ENCODE measurements at places on chromosomes 4 and X.

DNA sequence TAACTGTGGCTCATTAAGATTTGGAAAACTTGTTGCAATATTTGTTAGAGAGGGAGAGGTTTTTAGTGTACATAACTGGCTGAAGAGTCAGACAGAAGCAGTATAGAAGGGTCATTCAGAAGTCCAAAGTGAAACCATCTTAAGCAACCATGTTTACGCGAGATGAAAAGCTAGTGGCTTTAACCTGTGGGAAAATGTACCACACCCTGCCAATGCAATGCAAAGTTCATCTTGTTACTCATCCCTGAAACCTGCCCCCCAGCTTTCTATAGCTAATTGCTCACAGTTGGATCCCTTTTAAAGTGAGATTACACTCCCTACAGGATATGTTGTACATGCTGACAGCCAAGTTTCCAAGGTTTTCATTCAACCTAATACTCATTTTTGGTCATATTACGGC is 96.7 kb upstream of the RAPGEF2 start:
- no peak for DNase-seq

GRCh38 chrX:64204701-64205440 is 637 bp downstream of the AMER1 start:
- DNase-seq, result peak; percentile 23

DNA sequence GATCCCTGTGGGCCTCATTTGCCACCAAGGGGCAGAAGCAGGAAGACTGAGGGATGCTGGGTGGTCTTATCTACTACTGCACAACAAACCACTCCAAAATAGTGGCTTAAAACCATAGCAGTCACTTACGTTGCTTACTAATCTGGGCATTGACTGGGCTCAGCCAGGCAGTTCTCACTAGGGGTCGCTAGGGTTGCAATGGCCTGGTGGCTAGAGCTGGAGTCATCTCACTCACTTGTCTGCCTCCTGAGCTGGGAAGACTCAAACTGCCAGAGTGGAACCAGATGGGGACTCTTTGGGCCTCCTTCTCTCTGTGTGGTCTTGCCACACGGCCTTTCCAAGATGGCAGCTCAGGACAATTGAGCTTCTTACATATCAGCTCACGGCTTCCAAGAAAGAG is 216.3 kb upstream of the BCOR start:
- DNase-seq, result no peak

- DNase-seq, result no peak
These were observed 190.3 kb upstream of the PSAPL1 start for GRCh38 chr4:7625071-7625470.

- DNase-seq, result no peak
These were observed 201.4 kb downstream of the SPOCK3 start for GRCh38 chr4:167032871-167033270.
